ENCODE measurements at places on chromosomes 1 and 21.

- no peak for DNase-seq
These were observed 1797.4 kb downstream of the NCAM2 start for GRCh38 chr21:22795644-22796043.

GRCh38 chr1:47917687-47918086, 79.5 kb downstream of the TRABD2B start:
- DNase-seq, result no peak

GRCh38 chr1:239536165-239536849, 149.9 kb downstream of the CHRM3 start:
- DNase-seq, result no peak

DNA sequence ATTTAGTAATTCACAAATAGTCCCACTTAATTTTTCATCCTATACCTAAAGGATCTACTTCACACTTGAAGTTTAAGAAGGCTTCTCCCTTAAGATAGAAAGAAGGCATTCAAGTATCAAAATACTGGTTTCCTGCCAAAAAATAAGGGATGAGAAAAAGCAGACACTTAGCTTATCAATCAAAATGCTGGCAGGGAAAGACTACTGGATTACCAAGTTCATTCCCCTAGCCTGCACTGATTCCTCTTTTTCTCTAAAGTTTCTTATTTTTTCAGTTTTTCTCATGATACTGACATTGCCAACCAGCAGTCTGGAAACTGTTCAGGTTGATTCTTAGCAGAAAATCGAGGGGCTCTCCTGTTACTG, 204.6 kb downstream of the GABPA start:
- DNase-seq, result no peak

- no peak for DNase-seq
These were observed 92.3 kb upstream of the IVNS1ABP start for GRCh38 chr1:185409345-185409744.

DNA sequence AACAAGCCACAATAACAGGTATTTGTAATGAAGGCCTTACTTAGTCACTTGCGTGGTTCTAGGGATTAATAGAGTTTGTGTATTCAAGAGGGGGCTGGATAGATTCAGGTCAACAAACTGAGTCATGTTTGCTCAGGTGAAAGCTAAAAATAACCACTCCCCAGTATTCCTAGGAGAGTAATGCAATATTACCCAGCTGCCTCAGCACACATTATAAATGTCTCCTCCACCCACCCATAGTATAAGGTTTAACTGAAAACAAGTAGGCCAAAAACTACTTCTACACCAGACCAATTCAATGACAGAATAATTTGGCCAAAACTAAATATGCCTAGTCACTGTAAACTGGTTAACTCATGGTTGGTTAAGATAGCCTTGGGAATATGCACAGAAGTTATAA, 34.4 kb downstream of the WLS start:
- DNase-seq, result no peak

GRCh38 chr21:26845759-26846035, 488 bp upstream of the ADAMTS1 start:
- no peak for DNase-seq

DNA sequence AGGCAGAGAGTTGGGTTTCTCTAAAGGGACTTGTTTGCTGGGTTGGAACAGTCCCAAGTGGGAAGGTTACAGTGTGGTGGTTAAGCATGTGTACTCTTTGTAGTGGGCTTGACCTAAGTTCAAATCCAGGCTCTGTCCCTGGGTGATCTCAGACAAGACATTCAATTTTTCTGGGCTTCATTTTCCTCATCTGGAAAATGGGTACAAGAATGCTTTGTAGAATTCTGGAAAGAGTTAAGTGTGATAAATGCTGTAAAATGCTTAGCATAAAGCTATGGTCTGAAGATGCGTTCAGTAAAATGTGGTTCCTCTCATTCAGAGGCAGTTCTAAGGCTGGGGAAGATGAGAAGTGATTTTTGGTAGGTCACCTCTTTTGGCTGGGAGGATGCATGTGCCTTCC, 805 bp downstream of the GRHL3 start:
- DNase-seq, result no peak

DNA sequence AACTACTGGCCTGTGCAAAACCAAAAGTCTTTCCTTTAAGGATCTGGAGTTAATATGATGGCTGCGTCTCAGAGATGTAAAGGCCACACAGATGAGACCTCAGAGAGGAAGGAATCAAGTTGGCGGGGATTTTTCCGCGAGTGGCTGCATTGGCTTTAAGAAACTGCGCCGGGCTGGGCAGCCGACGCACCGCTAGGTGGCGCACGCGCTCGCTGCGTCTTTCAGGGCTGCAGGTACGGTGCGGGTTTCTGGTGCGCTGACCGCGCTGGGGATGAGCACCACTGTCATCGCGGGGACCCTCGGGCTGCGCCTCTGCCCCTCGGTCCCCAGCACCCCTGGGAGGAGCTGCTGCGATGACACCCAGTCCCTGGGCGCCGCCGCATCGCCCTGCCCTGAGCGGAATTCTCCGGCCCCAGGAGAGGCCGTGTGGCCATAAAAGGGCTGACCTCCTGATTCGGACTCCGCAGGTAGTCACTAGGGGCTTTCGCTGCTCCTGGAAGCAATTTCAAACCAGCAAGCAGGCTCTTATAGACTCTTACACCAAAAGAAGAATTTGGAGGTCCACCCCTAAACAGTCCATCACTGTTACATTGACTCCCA, 241.0 kb downstream of the KCNJ6 start:
- peak; percentile 26 for DNase-seq

GRCh38 chr1:38125016-38125415, 78.4 kb upstream of the POU3F1 start:
- DNase-seq, result no peak

DNA sequence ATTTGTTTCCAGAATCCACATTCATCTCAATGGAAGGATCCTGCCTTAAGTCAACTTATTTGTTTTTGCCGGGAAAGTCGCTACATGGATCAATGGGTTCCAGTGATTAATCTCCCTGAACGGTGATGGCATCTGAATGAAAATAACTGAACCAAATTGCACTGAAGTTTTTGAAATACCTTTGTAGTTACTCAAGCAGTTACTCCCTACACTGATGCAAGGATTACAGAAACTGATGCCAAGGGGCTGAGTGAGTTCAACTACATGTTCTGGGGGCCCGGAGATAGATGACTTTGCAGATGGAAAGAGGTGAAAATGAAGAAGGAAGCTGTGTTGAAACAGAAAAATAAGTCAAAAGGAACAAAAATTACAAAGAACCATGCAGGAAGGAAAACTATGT, 2.6 kb downstream of the GADD45A start:
- DNase-seq, result no peak

All from activated CD4-positive, alpha-beta T cell treated with anti-CD3 and anti-CD28 coated beads for 1 hour (primary cell).